NCI-H1092 (cell line): ENCODE measurements at places on chromosomes 12 and 14.

DNA sequence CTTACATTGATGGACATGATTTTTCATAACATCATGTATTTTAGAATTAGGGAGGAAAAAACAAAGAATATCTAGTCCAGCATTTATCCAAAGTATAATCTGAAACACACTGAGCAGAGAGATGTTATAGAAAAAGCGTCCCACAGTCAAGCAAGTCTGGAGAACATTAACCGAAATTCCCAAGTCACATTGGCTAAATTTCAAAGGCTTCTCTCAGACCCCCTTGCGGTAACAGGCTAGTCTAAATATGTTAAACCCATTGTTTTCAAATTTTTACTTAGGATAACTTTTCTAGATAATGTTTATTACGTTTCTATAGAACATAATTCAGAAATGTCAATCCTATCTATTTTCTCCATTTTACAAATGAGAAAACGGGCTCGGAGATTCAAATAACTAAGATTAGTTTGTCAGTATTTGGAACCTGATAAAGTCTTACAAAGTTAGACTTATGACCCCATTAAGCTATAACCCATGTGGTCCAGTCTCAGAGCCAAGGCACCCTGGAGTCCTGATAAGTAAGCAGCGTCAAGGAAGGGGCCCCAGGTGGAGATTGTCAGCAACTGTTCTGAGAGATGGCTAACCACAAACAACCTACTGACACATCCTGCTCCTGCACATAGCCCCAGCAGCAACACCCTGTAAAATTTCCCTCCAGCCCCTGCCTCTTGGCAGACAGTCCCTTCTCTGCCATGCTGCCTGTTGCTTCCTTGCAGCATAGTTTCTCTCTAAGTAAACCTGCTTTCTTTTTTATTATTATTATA, 220.6 kb upstream of the TMEM260 start:
- no peak for DNase-seq

DNA sequence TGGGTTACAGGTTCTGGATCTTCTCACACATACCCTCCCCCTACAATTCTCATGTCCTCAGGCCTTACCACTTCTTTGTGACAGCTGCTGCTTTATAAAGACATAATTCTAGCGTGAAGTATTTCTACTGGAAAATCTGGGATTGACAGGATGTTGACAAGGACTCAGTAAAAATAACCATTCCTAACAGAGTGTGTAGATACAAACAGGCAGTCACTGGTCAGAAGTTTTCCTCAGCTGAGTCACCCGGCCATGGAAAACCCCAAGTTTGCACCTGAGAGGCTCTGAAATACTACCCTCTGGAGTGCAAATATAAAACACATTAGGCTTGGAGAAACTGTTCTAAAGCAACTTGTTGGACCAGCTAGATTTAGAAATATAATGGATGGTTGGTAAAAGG, 54.4 kb downstream of the SPPL3 start:
- DNase-seq, result no peak

DNA sequence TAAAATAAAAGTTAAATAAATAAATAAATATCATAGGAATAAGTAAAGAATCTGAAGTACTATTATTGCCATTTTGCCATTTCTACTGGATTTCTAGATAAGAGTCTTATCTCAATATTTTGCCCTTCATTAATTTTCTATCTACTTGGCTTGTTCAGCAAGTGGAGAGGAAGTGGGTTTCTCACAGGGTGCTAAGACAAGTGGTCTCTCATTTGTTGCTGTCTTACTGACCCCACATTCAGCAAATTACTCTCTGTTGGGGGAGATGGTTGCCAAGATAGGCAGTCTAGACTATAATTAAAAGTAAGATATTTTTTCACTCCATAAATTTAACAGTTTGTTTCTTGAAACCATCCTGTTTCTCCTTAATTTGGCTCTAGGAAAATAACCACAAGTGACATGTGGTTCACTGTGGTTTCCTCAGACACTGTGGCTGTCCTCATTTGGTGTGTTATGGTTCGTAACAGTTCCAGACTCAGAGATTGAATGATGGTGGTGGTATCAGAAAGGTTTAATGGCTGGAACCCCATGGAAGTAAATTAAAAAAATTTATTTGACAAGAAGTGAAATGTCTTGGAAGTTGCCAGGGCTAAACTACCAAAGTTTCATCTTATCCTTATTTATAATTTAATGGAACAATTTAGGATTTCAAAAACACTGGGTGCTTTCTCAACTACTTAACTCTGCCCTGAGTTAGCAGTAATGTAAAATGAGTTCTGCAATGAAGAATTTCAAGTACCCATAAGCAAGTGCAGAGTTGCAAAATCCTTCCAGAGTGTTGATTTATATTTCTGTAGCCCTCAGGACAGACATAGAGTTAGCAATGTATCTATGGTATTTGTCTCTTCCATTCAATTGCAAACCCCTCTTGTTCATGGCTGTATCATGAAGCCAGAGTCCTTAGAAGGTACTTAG, 214.8 kb downstream of the MSRB3 start:
- no peak for DNase-seq

GRCh38 chr12:31007153-31007495, 66.5 kb upstream of the DDX11 start:
- no peak for DNase-seq

DNA sequence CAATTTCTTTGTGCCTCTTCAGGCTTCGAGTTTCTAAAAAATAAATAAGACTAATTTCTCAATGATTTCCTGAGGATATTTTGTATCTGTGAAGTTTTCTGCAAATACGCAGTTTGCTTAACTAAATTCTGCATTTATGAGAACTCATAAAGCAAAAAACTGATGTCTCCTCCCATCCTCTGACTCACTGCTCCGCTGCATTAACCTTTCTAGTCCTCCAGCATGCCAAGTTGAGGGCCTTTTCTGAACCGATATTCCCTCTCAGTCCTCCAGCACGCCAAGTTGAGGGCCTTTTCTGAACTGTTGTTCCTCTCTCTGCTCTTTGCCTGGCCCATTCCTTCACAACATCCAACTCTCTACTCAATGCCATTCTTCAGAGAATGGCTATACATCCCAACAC, 3.2 kb downstream of the IPO8 start:
- DNase-seq, result no peak

GRCh38 chr12:94730847-94731246, 80.5 kb upstream of the TMCC3 start:
- no peak for DNase-seq

- no peak for DNase-seq
Measured at GRCh38 chr14:61472801-61473376, 151.5 kb downstream of the PRKCH start.

DNA sequence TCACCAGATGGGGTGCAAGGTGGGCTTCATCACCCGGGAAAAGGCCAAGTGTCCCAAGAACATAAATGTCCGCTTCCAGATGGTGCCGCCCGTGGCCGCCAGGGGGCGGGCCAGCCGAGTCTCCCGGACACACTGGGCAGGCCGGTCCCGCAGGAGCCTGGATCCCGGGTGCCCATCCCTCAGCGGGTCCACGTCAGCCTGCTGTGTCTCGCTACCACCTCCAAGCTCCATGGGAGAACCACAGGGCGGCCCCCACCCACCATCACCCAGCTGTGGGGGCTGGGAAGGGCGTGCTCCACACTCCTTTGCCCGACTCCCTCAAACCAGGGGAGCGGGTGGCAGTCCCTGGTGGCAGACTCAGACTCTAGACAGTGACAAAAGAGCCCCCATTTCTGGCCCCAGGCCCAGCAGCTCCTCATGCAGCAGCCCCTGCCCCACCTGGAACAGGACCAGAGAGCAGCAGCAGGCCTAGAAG, 22.0 kb upstream of the NUDT14 start:
- DNase-seq, result no peak

- no peak for DNase-seq
Measured at GRCh38 chr14:42378880-42379279, 772.2 kb downstream of the LRFN5 start.

- DNase-seq, result no peak
Measured at GRCh38 chr12:69991690-69992288, 166.8 kb downstream of the MYRFL start.

- DNase-seq, result no peak
Measured at GRCh38 chr12:108825201-108825950, 32.0 kb downstream of the SSH1 start.

GRCh38 chr12:15808652-15809051, 19.5 kb upstream of the EPS8 start:
- DNase-seq, result no peak

- no peak for DNase-seq
Measured at GRCh38 chr12:499837-500458, 40.2 kb downstream of the B4GALNT3 start.

- DNase-seq, result peak; percentile 56
Measured at GRCh38 chr14:32934073-32934880, 4.4 kb upstream of the NPAS3 start.

GRCh38 chr12:67649570-67650387, 1.2 kb downstream of the DYRK2 start:
- DNase-seq, result no peak

DNA sequence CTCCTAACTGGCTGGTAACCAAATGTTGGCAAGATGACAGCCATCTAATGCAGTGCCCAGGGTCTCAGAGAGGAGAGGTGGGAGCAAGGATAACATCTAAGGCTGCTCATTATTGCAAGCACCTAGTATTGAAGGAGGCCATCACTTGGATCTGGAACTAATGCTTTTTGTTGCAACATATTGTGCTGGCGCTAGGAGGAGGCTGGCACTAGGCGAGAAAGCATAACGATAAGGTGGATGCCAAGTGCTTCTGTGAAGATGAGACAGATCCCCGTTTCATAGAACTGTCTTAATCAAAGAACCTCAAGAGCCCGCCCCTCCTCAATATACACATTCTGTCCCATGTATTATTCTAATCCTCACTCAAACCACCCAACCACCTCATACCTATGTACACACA, 774.0 kb downstream of the VRK1 start:
- no peak for DNase-seq

DNA sequence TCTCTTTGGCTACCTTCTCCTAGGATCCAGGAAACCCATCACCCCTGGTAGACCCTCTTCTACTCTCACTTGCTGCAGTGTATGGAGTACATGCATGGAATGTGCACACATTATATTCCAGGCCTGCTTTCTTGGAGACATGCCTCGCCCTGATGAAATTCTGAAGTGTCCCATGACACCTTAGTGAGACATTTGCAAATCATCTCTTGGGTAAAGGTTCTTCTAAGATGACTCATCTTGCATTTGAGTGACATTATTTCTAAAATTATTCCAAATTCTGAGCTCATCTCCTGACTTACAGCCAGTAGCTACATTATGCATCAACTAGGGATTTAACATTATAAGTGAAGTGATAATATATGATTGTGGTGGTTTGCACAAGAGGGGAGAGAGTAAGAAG, 49.8 kb downstream of the SDR9C7 start:
- DNase-seq, result no peak

- DNase-seq, result no peak
Measured at GRCh38 chr14:64965356-64966000, 6.7 kb downstream of the RAB15 start.

DNA sequence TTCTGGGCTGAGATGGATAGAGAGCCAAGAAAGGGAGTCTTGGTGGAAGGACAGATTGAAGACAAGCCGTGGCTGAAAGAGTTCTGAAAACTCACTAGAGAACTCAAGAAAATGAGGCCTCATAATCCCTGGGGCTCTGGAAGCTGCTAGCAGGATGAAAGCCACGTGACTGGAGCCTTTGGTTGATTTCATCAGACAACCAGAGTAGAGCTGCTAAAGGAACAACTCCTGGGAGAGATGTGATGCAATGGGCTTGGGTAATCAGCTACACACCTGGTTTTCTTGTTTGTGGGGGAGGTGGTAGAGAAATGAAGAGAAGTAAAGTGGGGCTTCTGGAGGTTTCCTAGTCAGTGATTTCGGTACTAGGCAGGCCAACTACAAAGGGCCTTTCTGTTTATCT, 13.4 kb downstream of the CSRNP2 start:
- no peak for DNase-seq

- DNase-seq, result no peak
Measured at GRCh38 chr12:123024819-123025391, 44.4 kb downstream of the ARL6IP4 start.

DNA sequence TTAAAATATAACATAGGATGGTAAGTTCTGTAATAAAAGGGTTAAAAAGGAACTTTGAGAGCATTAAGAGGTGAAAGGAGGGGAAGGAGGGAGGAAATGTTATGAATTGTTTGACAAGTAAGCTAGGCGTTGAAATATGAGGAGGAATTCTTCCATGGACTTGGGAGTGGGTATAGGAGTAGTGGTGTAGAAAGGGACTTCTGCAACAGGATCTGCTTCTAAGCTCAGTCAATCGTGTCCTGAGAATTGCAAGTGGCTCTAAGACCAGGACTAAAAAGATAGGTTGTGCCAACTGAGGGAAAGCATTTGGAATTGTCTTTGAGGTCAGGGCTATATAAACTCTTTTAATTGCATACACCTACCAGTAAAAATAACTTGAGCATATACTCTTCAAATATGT, 74.1 kb upstream of the SLC38A2 start:
- DNase-seq, result no peak

DNA sequence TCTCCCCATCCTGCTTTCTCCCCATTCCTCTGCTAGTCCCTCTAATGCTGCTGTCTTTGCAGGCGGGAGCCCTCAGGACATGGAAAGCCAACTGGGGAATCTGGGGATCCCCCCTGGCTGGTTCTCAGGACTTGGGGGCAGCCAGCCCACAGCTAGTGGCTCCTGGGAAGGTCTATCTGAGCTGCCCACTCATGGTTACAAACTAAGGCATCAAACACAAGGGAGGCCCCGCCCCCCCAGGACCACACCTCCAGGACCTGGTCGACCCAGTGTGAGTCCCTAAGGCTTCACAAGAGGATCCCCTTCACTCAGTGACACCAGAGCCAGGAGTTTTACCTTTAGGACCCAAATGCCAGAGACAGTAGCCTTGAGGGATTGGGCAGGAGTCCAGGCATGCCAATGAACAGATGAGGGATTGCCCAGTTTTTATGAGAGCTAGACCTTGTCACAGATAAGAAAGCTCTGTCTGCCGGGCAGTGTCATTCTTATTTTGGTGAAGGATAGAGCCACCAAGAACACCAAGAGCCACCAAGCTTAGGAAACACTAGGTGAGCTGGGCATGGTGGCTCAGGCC, 8.0 kb upstream of the CPNE6 start:
- DNase-seq, result no peak

- DNase-seq, result no peak
Measured at GRCh38 chr14:87894920-87895319, 98.1 kb downstream of the GALC start.

GRCh38 chr14:36408388-36408787, 88.0 kb upstream of the MBIP start:
- DNase-seq, result no peak

DNA sequence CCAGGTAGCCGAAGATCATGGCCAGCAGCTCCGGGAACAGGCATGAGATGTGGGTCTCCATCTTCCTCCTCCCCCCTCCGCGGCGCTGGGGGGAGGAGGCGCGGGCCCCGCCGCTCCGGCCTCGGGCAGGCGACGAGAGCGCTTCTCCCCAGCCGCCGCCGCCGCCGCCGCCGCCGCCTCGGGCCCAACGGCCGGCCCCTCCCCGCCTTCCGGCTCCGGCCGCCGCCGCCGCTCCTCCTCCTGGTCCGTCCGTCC, 448 bp downstream of the FBXL14 start:
- peak; percentile 39 for DNase-seq

GRCh38 chr12:97681612-97682504, 219.3 kb downstream of the RMST start:
- no peak for DNase-seq

- no peak for DNase-seq
Measured at GRCh38 chr12:95942101-95942523, 302 bp downstream of the CCDC38 start.
